ENCODE measurements at places on chromosomes 12 and 14. TPM values are rescaled to one million over a fixed set of nuclear protein-coding genes. Genes with fewer than 3 reads are reported as not detected.
A peak's percentile ranks its signal among the peaks of the same experiment; 100 is the strongest.

GRCh38 chr12:26853303-26854030, 20.5 kb upstream of the ITPR2 start:
- peak; percentile 76 for DNase-seq
- H3K27ac ChIP-seq, result no peak overlapping the region
- no peaks in the 10 kb centered on the region for H3K36me3 ChIP-seq
- H3K4me3 ChIP-seq, result no peak overlapping the region

DNA sequence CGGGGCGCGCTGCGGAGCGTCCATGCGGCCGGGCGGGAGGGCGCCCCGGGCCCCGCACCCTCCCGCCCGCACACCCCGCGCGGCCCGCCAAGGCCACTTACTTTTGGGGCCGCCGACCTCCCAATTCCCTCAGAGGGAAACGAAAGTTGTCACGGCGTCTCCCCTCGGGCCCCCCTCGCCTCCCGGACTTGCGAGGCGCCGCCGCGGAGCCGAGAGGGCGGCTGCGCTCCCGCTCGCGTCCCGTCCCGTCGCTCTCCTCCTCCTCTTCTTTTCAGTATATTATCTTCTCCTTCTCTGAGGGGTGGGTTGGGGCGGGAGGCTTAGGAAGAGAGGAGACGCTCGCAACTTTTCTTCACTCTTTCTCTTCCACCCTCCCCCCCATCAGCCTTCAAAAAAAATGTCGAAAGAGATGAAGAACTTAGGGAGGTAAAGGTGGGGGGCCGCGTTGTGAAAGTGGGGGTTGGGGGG, 613 bp downstream of the DUSP16 start:
- peak; percentile 57 for DNase-seq
- no peaks in the 10 kb centered on the region for H3K36me3 ChIP-seq
- peak overlapping the region; percentile 89 for H3K27ac ChIP-seq
- no peaks in the 10 kb centered on the region for H3K27me3 ChIP-seq
- H3K4me3 ChIP-seq, result peak overlapping the region; percentile 84
- H3K4me1 ChIP-seq, result no peaks in the 10 kb centered on the region

DNA sequence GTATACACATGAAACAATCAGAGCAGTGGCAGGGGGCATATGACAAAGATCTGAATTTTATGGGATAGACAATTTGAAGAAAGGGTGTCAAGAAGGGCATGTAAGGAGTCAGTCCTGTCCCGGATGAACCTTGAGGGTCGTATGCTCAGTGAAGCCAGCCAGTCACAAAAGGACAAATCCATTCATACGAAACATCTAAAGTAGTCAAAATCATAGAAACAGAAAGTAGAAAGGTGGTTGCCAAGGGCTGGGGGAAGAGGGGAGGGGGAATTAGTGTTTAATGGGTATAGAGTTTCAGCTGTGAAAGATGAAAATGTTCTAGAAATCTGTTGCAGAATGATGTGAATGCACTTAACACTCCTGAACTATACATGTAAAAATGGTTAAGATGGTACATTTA, 157.5 kb downstream of the TGFB3 start:
- H3K27ac ChIP-seq, result no peak overlapping the region
- H3K4me1 ChIP-seq, result no peaks in the 10 kb centered on the region
- no peaks in the 10 kb centered on the region for H3K36me3 ChIP-seq
- H3K4me3 ChIP-seq, result no peak overlapping the region

DNA sequence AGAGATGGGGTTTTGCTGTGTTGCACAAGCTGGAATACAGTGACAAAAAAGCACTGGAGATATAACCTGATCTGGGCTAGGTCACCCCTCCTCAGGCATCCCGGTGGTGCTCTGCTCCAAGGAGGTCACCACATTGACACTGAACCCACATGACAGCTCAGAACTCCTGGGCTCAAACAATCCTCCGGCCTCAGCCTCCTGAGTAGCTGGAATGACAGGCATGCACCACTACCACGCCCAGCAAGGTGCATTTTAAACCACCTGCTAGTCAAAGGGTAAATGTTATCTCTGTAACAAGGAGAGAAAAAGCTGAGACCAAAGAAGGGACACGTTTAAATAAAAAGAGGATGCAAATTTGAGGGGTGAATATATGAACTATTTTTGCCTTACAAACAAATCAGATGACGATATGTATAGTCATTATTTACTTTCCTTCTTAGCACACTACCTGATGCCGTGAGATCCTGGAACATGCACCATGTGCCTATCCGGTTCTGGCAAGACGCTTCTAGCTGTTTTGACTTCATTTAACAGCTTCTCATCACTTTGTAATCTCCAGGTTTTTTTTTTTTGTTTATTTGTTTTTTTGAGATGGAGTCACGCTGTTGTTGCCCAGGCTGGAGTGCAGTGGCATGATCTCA, 135.1 kb downstream of the PPM1H start:
- no peaks in the 10 kb centered on the region for H3K4me1 ChIP-seq
- H3K27ac ChIP-seq, result no peak overlapping the region
- H3K36me3 ChIP-seq, result no peaks in the 10 kb centered on the region
- H3K4me3 ChIP-seq, result no peak overlapping the region

DNA sequence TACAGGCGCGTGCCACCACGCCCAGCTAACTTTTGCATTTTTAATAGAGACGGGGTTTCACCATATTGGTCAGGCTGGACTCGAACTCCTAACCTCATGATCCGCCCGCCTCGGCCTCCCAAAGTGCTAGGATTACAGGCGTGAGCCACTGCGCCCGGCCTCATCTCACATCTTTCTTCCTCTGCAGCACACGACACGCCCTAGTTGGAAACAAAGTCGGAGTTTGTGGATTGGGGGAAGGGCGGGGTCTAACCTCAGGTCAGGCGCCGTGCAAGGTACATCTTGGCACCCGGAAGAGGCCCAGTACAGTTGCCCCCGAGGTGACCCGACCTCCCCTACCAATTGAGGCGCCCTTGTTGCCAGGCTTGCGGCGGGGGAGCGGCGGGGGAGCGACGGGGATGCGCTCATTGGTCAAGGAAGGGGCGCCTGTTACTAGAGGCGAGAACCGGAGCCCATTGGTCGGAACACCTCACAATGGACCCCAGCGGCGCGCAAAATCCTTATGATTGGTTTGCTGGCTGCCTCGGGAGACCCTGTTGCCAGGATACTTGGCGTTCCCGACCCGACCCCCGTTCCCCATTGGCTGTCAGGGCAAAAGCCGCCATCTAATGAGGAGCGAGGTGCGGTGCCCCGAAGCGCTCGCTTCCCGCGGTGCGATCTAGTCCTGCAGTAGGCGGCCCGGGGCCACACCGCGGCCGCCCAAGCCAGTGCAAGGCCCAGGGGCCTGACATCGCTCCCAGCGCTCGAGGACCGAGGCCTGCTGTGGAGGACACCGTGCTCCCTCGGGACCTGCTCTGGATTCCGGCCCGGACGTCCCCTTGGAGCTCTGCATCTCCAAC, at the start of gene REC8:
Gene REC8, plus strand, starts transcription at position 659 of the 839 bp plus-strand sequence. CDS start 473 bp downstream, outside the sequence.
- no peaks in the 10 kb centered on the region for H3K27me3 ChIP-seq
- H3K36me3 ChIP-seq, result no peaks in the 10 kb centered on the region
- H3K4me1 ChIP-seq, result no peaks in the 10 kb centered on the region
- H3K4me3 ChIP-seq, result peak within 1 kb of the TSS; percentile 38

DNA sequence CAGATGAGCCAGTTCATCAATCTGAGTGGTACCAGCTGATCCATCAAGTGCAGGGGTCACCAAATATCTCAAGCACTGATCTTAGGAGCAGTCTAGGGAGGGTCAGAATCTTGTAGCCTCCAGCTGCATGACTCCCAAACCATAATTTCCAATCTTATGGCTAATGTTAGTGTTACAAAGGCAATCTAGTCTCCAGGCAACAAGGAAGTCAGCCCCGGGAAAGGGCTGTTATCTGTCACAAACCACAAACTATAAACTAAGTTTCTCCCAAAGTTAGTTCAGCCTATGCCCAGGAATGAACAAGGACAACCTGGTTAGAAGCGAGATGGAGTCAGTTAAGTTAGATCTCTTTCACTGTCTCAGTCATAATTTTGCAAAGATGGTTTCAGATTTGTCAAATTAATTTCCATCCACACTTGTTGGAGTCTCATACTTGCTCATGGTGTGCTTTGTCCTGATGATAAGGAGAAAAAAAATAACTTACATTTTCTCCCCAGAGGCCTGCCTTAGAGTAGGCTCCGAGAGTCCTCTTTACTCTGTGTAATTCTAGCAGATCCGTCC, 3.9 kb upstream of the ABHD4 start:
- H3K4me1 ChIP-seq, result no peaks in the 10 kb centered on the region
- no peaks in the 10 kb centered on the region for H3K27me3 ChIP-seq
- H3K36me3 ChIP-seq, result no peaks in the 10 kb centered on the region

DNA sequence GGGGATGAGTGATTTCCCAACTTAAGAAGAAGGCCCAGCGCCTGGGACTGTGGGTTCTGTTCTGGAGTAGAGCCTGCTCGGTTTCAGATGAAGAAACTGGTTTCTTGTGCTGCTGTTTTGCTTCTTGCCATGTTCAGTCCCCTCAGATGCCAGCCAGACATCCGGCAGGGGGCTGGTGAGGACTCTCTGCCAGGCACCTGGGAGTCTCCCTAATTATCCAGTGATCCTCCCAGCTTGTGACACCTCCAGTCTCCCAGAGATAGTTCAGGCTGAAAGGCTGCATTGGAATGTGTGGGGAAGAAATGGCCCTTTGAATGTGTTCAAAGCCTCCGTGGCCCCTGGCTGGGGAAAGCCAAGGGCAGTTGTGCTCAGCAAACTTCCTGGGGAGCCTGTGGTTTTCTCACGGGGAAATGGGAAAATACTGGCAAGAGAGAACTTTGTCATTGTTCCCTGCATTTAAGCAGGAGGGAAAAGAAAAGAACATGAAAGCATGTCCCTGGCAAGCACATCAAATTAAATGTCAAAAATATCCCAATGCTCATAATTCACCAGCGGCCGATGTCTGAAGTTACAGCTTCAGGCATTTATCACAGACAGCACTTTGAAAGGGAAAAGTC, 8.5 kb upstream of the SERPINA12 start:
- no peak overlapping the region for H3K27ac ChIP-seq
- no peaks in the 10 kb centered on the region for H3K4me1 ChIP-seq
- no peak for DNase-seq
- H3K36me3 ChIP-seq, result no peaks in the 10 kb centered on the region
- no peak overlapping the region for H3K4me3 ChIP-seq
- H3K27me3 ChIP-seq, result no peaks in the 10 kb centered on the region

The RIMBP2 gene
- 12.8 TPM for total RNA-seq

The MMP17 gene
- total RNA-seq, result 5.3 TPM

The SPTLC2 gene
- total RNA-seq, result 30.3 TPM

DNA sequence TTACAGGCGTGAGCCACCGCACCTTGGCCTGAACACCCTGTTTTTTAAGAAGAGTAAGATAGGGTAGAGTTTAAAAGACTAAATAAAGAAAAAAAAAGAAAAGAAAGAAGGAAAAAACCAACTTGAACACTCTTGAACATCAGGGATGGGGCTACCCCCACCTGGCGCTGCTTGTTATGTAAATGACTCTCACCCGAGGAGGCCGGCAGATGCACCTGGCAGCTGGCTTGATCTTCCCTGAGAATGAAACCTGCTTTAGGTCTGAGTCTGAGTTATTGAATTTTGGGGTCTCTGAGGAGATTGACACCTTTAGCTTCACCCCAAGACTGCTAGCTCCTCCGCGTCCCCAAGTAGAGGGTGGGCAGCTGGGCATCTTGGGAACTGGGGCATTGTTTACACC, 15.5 kb upstream of the MEG3 start:
- H3K4me1 ChIP-seq, result no peaks in the 10 kb centered on the region
- H3K36me3 ChIP-seq, result no peaks in the 10 kb centered on the region
- no peak overlapping the region for H3K4me3 ChIP-seq
- DNase-seq, result no peak
- H3K27ac ChIP-seq, result no peak overlapping the region

- DNase-seq, result no peak
- no peak overlapping the region for H3K27ac ChIP-seq
- no peaks in the 10 kb centered on the region for H3K36me3 ChIP-seq
- H3K4me1 ChIP-seq, result no peaks in the 10 kb centered on the region
- no peak overlapping the region for H3K4me3 ChIP-seq
Measured at GRCh38 chr12:19967431-19967830, 400.9 kb upstream of the PDE3A start.

The BEGAIN gene
- 6.6 TPM for total RNA-seq

The SMAGP gene
- 23.1 TPM for total RNA-seq

- no peak overlapping the region for H3K27ac ChIP-seq
- DNase-seq, result no peak
- H3K36me3 ChIP-seq, result no peaks in the 10 kb centered on the region
- no peaks in the 10 kb centered on the region for H3K27me3 ChIP-seq
- no peak overlapping the region for H3K4me3 ChIP-seq
- no peaks in the 10 kb centered on the region for H3K4me1 ChIP-seq
Measured at GRCh38 chr12:104142543-104142942, 4.5 kb upstream of the NFYB start.

The KRT4 gene
- not detected for total RNA-seq

GRCh38 chr12:31687101-31687527, 27.6 kb downstream of the ETFBKMT start:
- DNase-seq, result no peak
- no peaks in the 10 kb centered on the region for H3K27me3 ChIP-seq

The MDGA2 gene
- total RNA-seq, result not detected

DNA sequence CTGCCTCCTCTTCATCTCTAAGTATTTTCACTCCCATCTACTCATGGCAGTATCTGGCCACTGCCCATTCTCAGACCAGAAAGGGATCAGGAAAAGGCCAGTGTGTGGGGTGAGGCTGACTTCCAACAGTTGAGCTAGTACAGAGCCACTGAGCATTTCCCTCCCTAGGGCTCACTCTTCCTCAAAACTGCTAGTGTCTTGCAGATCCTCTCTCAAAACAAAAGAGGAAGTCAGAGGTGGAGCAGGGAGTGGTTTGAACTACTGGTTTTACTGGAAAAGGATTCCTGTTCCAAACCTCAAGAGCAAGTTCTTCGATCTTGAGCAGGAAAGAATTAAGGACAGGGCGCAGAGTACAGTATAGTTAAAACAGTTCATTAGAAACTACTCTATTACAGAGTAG, 11.7 kb upstream of the RNASE10 start:
- DNase-seq, result no peak
- no peaks in the 10 kb centered on the region for H3K36me3 ChIP-seq
- no peaks in the 10 kb centered on the region for H3K4me1 ChIP-seq
- no peak overlapping the region for H3K27ac ChIP-seq
- H3K4me3 ChIP-seq, result no peak overlapping the region
- no peaks in the 10 kb centered on the region for H3K27me3 ChIP-seq

DNA sequence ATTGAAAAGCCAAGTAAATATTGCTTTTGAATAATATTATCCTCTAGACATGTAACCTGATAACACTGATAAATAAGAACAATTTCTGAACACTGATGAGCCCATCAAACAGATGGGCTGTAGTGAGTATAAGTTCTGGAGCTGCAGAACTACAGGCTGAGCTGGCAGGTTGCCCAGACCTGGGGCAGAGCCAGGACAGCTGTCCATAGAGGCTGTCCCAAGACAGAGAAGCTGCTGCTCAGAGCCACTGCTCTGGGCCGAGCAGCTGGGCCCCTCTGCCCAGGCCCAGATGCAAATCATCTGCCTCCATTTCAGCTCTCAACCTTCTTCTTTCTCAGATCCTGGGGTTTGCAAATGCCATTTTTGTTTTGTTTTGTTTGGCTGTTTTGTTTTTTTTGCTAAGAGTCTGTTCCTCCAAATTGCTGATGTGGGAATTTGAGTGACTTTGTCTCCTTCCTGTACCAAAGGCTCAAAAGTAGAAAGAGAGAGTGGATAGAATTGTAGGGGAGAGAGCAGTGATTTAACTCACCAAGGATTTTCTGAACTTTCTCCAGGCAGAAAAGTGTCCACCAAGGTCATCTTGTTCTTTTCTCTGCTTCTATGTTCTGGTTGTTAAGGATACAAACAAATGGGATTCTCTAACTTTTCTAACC, 4.0 kb upstream of the TESPA1 start:
- no peak overlapping the region for H3K27ac ChIP-seq
- H3K27me3 ChIP-seq, result no peaks in the 10 kb centered on the region
- H3K4me3 ChIP-seq, result no peak overlapping the region

GRCh38 chr14:58243790-58244555, 670 bp upstream of the PSMA3 start:
- H3K27me3 ChIP-seq, result no peaks in the 10 kb centered on the region
- peaks cover 16% of the 10 kb centered on the region for H3K4me1 ChIP-seq
- H3K27ac ChIP-seq, result peak overlapping the region; percentile 93
- DNase-seq, result no peak
- peaks cover 11% of the 10 kb centered on the region for H3K36me3 ChIP-seq
